Transverse colon (tissue), 4 donors: ENCODE measurements at places on chromosomes 5 and 9. TPM values are rescaled to one million over a fixed set of nuclear protein-coding genes. Genes with fewer than 3 reads are reported as not detected.

Gene BTNL9
- total RNA-seq: 96.5 TPM

Gene HTR4
- total RNA-seq: 17.6 TPM

Gene MLLT3
- 28.7 TPM for total RNA-seq

DNA sequence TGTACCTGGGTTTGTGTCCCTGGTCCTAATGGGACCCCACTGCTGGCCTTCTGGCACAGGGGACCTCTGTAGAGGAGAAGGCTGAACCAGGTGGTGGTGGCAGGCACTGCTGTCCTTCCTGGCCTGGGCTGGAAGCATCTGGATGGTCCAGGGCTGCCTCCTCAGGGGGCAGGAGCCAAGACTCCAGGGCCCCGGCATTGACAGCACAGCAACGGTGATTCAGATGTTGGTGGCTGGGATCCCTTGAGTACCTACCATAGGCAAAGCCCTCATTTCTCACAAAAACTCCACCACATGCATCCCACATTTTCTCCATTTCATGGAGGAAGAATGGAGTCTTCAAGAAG, 15.0 kb downstream of the FGD3 start:
- DNase-seq: no peak

DNA sequence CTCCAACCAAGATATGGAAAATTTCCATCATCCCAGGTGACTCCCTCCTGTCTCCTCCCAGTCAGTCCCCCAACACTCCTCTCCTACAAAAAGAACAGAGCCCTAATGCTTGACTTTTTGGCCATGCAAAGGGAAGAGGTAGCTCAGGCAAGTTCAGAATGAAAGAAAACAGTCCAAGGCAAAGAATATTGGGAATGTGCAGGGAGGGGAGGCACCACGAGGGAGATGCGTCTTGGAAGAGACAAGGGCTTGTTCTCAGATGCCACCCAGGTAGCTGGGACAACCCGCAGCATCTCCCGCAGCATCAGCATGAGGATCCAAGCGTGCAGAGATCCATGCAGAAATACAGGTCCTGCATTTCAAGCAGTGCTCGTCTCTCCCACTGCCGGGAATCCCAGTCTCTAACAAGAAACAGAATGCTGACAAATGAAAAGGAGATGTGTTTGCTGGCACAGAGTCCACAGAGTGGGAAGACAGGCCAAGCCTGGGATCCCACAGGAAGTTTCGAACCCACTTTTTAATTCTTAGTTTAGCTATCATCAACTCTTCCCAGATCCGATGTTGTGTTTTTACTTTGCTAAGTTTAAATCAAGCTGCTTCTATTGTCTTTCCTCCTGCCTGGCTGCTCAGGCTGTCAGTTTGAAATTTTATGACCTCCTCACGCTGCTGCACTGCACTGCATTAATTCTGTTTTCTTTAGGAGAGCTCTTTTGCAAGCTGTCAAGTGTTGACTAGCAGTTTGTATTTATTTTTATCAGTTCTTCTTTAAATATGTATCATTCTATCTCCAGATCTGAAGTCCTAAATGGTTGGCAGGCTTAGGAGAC, 86.8 kb upstream of the OSMR start:
- no peak for DNase-seq

GRCh38 chr9:13717322-13718054, 438.0 kb upstream of the MPDZ start:
- DNase-seq: no peak

DNA sequence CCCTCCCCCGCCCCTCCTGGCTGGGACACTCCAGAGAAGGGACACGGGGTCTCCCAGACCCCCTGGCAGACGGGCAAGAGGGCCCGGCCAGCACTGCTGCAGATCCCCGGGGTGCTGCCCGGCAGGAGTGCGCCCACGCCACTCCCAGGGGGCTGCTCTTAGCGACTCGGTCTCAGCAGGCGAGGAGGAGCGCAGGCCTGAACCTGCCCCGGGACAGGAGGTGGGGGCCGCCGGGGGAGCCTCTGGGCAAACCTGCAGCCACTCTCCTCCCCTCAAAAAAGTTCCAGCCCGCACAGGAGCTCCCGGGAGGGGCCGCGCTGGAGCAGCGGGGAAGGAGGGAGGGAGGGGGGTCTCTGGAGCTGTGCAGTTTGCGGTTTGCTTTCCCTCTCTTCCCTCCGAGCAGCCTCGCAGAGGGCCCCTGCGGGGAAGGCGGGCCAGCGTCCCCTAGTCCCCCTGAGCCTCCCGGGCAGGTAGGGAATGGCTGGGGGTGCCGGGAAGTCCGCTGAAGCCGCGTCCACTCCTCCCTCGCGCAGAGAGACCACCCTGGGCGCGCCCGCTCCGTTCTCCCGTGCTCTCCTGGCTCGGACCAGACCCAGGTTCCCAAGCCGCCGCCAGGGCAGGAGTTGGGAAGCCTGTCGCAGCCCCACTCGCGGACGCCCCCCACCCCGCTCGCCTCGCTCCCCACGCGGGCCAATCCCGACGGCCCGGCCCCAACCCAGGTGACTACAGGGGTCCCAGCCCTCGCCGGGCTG, 44.2 kb downstream of the NACC2 start:
- no peak for DNase-seq

- no peak for DNase-seq
Measured at GRCh38 chr9:68538200-68538599, 2.5 kb downstream of the TMEM252 start.

DNA sequence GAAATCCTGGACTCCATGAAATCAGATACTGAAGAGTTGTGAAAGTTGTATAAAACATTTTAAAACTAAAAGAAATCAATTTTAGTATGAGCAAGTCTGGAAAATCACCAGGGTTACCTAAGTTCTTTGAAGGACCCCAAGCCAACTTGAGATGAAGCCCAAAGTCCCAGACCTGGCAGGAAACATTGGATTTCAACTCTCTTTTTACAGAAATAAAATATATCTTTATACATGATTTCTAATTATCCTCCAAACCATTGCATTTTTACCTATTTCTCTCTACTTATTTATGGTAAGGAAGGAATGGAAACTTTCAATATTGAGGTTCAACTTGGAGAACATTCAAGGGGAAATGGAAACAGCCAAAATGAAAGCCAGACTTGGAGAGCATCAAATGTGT, 390.6 kb upstream of the C9orf72 start:
- no peak for DNase-seq

GRCh38 chr9:36939214-36939613, 94.9 kb downstream of the PAX5 start:
- DNase-seq: no peak

- DNase-seq: no peak
Measured at GRCh38 chr9:121818016-121818661, 166.7 kb downstream of the DAB2IP start.

DNA sequence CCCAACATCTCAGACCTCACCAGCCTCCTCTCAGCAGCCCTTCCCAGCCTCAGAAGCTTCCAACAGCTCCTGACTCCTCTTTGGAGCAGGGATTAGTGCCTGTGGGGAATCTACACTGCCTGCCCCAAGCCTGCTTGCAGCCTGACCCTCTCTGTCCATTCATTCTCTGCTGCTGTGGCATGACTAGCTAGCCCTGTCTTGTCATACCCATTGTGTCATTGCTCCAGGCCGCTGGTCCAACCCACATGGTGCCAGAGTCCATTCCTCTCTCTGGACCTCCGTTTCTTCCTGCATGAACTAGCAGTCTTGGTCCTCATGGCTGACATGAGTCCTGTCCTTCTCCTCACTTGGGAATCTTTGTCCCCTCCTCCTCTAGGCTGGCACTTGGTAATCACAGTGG, 12.8 kb upstream of the RXRA start:
- no peak for DNase-seq
